ENCODE measurements at places on chromosomes 5 and 9.

GRCh38 chr9:23603311-23603710, 222.7 kb downstream of the ELAVL2 start:
- DNase-seq = no peak

- DNase-seq = no peak
Measured at GRCh38 chr5:149432376-149432775, 53.3 kb upstream of the IL17B start.

DNA sequence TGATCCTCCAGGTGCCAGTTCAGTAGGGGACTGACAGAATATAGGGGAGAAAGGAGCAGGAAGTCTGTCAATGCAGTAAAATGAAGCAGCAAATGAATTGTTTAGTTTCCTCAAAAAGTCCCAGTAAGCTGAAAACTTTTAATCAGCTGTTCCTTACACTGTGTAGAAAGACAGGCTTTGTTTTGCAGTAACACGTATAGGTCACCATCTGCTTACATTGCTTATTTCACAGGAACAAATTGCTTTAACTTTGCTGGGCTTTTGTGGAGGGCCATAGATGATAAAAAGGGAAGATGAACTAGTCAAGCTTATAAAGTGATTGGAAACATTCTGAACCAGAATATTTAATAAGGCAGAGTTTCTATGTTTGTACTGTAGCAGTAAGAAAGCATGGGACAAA, 331.3 kb upstream of the RFX3 start:
- DNase-seq = no peak

- no peak for DNase-seq
Measured at GRCh38 chr9:4962085-4962484, 23.0 kb upstream of the JAK2 start.

GRCh38 chr5:109454731-109455505, 45.1 kb upstream of the PJA2 start:
- no peak for DNase-seq

- DNase-seq = no peak
Measured at GRCh38 chr5:125198270-125198974, 452.0 kb upstream of the ZNF608 start.

DNA sequence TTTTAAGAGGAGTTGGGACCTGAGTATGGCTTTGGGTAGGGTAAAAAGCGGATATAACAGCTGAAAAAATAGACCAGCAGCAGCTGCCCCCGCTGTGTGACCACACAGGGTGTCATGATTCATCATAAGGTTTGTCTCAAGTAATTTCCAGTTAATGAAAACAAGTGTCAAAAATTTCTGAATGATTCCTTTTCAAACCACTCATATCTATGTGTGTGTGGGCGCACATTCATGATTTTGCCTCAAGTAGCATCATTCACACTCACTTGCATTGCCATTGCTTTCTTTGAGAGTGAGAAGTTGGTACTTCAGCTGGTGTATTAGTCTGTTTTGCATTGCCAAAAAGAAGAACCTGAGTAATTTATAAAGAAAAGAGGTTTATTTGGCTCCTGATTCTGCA, 12.1 kb upstream of the TNFAIP8 start:
- DNase-seq = peak; percentile 45

DNA sequence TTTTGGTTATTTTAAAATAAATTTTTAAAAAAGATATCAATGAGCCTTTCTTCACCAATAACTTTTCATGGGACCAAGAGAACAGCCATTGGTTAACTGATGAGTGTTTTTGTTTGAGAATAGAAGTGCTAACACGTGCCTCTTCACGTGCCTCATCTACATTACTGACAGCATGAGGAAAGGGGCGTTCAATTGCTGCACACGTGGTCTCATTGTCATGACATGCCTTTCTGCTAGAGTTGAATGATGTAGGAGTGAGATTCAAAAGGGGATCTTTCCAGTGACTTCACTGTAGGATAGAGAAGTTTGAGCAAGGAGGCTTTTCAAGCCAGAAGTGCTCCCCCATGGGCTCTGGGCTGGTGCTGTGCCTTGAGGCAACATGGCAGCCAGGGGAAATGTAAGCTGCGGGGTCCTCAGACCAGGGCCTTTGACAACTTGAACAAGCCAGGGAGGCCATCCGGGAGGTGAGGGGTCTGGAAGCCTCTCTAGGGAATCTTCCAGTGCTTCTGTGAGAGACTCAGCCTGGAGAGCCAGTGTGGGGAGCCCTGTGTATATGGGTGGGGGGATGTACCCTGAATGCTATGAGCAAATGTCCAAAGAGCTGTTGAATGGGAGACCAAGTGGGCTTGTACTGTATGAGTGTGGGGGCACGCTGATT, 51.2 kb upstream of the FSTL4 start:
- DNase-seq = no peak

DNA sequence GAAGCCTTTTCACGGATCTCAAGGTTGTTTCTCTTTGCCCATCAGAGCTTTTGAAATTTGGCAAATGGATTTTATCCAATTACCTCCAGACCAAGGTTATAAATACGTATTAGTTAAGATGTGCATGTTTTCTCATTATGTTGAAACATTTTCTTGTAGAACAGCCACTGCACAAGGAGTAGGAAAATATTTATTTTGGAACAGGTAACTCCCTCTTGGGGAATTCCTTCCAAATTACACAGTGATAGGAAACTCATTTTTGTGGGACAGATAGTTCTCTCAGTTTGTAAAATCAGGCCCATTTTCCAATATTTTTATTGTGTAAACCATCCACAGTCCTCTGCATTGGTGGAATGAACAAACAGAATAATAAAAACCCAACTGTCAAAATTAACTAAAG, 23.0 kb downstream of the TMEM232 start:
- DNase-seq = no peak
